AG10803 (cell line): ENCODE measurements at places on chromosomes 2 and 18.
A peak's percentile ranks its signal among the peaks of the same experiment; 100 is the strongest.

- DNase-seq: peak; percentile 83
These were observed 21.1 kb downstream of the CASP10 start for GRCh38 chr2:201203916-201204654.

- DNase-seq: no peak
These were observed 272.6 kb downstream of the ARHGAP15 start for GRCh38 chr2:143401861-143402260.

DNA sequence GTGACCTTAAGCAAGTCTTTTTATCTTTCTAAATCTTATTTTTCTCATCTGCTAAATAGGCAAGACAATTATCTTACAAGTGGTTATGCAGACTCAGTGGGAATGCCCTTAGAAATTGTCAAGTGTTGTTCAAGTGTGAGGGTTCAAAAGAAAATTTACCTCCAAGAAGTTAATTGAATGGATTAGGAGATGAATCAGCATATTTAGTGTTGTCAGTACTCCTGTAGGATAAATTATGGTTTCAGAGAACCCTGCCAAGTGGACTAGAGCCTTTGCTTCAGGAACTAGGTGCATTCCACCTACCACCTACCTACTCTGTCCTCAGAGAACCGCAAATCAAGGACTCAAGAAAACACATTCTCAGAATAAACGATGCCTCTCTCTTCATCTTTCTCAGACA is 69.8 kb upstream of the KCTD1 start:
- DNase-seq: no peak

DNA sequence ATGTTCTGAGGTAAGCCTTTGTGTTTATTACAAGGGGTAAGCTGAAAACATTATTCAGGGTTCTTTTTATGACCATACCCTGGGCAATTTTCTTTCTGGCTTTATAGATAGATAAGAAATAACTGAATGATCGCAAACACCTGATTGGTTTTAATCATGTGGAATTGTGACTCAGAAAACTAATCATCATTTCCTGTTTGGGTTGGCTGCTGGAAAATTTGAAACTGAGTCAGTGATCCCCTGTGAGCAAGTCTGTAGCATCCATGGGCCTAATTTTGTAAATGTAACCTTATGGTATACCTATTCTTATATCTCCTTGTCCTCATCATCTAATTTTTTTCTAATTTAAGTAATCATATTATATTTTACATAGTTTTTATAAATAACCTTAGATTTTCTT is 34.3 kb downstream of the CCDC68 start:
- no peak for DNase-seq

DNA sequence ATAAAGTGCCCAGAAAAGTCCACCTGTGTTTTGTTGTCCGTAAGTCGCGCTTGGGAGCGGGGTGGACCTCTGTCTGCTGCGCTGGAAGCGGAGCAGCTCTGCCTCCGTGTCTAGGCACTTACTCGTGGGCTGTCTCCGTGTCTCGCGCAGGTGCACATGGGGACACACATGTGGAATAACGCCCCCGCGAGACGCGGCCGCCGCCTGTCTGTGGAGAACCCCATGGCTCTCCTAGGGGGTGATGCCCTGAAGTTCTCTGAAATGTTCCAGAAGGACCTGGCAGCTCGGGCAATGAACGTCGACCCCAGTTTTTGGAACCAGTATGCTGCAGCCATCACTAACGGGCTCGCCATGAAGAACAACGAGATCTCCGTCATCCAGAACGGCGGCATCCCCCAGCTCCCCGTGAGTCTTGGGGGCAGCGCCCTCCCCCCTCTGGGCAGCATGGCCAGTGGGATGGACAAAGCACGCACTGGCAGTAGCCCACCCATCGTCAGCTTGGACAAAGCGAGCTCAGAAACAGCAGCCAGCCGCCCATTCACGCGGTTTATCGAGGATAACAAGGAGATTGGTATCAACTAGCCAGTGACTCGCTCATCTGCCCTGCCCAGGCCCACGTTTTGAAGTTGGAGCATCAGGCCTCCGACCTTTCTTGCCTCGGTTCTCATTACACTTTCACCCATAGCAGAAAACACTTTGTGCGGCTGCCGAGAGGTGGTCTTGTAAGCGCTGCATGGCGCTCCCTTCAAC is 17.3 kb downstream of the SALL3 start:
- no peak for DNase-seq

DNA sequence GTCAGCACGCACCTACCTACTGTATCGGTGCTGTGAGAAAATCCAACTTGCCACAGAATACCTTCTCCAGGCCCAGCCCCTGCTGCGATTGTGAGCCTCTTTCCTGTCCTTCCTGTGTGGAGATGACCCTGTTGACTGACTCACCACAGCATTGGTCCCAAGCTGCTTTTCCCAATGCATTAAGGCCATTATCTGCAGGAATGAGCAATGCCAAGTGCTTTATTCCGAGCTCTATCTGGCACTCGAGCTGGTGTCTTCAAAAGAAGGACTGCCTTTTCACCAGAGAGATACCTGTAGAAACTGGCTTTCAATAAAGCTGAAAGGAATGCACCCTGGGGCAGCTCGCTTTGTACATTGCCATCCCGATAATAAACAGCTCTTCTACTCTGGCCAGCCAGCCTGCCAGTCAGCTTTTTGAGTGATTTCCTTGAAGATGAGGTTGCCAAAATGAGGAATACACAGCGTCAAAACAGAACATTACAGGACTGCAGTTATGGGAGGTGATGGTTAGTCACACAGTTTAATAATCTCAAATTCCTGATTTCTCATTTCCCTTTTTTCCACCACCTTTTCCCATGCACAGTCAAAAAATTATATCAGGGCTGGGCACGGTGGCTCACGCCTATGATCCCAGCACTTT is 8.3 kb upstream of the RNF103 start:
- no peak for DNase-seq

- no peak for DNase-seq
These were observed 71.2 kb upstream of the ZNF236 start for GRCh38 chr18:76750917-76751890.

DNA sequence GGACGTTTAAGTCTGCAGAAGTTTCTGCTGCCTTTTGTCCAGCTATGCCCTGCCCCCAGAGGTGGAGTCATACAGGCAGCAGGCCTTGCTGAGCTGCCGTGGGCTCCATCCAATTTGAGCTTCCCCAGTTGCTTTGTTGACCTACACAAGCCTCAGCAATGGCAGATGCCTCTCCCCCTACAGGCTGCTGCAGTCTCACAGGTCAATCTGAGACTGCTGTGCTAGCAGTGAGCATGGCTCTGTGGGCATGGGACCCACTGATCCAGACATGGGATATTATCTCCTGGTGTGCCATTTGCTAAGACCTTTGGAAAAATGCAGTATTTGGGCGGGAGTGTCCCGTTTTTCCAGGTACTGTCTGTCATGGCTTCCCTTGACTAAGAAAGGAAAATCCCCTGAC is 726.0 kb downstream of the ERBB4 start:
- DNase-seq: no peak

GRCh38 chr2:110980339-110981062 is 140.2 kb upstream of the BCL2L11 start:
- DNase-seq: no peak

DNA sequence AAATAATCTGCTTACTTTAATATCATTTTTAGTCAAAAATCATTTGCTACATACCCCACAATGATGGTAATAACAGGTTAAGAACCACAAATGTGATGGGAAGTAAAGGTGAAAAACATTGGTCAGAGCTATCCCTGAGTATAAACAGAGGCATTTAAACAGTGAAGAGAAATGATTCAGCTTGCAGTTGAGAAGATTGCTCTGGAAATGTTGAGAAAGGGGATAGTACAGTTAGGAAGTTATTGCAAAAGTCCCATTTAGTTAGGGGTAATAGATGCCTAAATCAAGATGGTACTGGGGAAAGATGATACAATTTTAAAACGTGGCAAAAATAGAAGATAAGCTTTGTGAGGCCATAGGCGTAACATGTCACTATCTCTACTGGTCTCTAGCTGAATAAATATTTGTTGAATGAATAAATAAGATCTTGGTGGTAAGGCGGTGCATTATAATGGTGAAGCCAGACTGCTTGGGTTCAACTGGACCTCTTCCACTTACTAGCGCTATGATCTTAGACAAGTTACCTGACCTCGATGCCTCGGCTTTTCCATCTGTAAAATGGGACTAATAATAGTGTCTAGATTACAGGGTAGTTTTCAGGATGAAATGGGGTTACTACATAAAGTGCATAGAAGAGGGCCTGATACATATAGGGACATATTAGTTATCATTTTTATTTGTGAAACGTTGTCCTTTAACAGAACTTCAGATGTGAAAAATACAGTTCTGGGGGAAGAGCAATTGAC is 2.0 kb upstream of the BZW1 start:
- DNase-seq: no peak
